ENCODE measurements at places on chromosomes 6 and 20.

GRCh38 chr6:109088995-109089394 lies 5.7 kb downstream of the SESN1 start:
- no peak for DNase-seq

DNA sequence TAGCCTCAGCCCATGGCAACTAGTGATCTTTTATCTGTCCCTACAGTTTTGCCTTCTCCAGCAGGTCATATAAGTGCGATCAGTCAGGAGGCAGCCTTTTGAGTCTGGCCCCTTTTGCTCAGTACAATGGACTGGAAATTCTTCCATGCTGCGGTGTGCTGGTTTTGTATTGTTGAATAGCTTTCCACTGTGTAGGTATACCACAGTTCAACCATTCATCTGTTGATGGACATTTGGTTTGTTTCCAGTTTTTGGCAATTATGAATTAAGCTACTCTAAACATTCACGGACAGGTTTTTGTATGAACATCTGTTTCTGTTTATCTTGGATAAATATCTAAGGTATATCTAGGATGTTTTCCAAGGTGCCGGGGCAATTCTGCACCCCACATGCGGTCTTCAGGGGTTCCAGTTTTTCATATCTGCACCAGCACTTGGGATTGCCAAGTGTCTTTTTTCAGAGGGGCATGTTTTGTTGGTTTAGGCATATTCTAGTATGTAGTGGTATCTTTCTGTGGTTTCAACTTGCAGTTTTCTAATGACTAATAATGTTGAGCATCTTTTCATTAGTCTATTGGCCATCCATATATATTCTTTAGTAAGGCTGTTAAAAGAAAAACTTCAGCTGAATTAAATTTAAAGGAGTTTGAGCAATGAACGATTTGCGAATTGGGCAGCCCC lies 141.0 kb downstream of the TFAP2C start:
- DNase-seq, result no peak

GRCh38 chr6:16649241-16649640 lies 112.0 kb downstream of the ATXN1 start:
- no peak for DNase-seq

DNA sequence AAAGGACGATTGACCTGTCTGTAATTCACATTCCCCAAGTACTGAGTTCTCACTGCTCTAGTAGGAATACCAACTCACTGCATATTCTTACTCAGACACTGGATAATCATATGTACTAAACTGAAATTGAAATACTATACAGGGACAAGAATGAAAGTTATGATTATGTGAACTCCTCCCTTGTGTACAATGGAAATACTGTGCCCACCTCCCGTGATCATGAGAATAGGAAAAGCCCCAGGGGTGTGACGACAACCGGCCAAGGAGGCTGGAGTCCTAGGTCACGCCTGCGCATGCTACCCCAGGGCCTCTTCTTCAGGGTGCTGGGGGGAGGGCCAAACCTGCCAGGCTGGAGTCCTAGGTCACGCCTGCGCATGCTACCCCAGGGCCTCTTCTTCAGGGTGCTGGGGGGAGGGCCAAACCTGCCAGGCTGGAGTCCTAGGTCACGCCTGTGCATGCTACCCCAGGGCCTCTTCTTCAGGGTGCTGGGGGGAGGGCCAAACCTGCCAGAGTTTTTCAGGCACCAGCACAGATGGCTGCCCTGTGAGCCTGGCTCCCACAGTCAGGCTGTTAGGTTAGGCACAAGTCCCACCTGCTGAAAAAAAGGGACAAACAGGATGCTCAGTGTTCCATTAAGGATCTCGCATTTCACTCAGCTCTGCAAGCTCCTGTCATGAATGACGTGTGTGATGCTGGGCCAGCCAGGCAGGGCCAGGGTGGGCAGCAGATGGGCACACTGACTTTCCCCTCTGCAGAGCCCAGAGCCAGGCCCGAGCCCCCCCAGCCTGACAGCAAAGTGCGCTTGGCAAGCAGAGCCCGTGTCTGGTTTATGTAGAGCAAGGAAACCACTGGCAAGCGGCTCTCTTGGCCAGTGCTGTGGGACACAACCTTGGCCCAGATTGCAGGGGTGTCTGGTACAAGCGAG lies 107.7 kb downstream of the FOXF2 start:
- DNase-seq, result no peak

DNA sequence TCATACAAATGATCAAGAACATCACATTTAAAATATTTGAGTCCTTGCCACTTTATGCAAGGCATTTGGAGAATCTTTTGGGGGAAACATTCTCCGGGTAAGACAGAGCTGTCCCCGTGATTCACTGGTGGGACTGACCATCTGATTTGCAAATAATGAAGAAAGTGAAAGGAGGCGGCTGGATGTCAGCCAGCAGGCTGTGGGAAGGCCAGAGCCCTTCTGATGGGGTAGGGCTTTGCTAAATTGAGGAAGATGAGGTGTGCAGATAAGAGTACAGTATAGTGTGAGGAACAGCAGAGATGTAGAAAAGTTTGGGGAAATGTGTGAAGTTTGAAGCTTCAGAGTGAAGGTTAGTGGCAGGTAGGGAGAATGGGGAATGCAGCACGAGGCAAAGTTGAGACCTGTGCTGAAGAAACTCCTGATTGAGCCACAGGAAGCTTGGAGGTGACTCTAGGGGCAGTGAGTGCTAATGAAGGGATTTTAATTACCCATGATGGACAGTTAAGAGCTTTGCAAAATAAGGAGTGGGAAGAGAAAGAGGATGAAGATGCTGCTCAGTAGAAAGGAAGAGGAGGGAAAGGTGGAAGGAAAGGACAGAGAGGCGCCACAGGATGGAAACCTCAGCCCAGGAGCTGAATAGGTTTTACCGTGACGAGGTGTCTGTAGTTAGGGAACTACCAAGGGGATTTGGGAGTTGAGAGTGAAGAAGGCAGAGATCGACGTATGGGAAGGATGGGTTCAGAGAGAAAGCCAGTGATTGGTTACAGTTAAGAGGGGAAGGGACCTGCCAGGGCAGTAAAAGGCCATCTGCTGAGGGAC lies 68.7 kb downstream of the SNX9 start:
- peak; percentile 46 for DNase-seq

DNA sequence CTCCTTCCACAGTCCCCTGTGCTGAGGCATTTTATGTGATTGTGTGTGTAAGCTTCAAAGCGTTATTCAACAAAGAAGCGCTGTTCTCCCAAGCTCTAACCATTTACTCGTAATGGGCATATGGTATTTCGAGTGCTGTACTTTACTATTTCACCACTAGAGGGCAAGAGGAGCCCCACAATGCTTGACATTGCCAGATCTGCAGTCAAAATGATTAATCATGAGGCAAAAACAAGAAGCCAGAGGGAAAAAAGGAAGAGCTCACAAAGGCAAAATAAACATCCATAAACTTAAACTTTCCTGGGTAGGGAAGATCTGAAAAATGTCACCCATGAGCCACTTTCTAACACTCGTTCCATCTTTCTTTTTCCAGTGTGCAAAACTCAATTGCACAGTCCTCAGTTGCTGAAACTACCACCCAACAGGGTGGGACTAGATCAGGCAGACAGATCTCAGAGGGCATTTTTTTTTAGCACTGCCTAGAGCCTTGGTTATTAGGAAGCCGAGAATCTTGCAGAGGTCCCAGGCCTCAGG lies 215.0 kb upstream of the PLCB4 start:
- peak; percentile 66 for DNase-seq

DNA sequence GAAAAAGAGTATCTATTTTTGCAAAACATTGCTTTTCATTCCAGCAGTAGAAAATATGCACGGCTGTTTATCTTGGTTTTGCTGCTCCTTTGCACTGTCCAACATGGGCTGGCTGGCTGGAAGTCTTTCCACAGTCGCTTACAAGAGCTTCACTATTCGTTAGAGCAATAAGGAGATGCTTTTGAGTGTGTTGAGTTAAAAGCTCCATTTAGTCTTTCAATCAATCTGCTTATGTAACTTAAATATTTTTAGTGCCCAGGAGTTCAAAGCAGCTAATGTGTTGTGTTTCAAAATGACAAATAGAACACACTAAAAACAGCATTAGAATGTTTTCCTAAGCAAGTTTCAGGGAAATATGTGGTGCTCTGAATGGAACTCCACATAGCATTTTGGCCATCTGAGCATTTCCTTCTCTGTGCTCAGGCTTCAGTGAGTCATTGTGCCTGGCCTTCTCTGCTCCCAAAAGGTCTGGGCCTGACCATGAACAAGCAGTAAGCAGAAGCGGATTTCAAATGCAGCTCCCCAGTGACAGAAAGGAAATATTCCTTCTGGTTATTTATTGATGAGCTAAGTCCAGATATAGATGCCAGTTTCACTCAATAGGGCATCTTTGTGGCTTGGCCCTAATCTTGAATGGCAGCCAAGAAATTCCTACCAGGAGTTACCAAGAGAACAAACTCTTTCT lies 580.3 kb downstream of the TENT5A start:
- no peak for DNase-seq

DNA sequence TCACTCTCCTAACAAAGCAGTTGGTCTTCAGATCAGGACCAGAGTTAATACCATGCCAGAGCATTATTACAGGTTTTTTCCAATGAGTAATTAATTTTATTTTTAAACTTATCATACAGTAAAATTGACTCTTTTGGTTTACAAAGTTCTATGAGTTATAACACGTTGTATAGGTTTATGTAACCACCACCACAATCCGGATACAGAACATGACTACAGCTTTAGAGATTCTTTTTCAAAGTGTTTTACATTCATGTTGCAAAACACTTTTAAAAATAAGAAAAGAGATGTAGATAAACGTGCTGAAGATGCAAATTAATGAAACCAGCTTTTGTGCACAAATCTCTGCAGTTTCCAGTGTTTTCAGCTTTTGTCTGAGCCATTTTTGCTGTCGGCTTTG lies 1.5 kb upstream of the TPBG start:
- no peak for DNase-seq

- DNase-seq, result no peak
Measured at GRCh38 chr6:12356431-12356830, 66.3 kb downstream of the EDN1 start.

GRCh38 chr6:33208091-33208967 lies at the start of gene RING1:
Gene RING1 (plus strand): TSS chr6:33208500. CDS start chr6:33208823, 323 bp downstream.
- DNase-seq, result peak; percentile 72

- DNase-seq, result peak; percentile 75
Measured at GRCh38 chr20:22684072-22684762, 99.8 kb upstream of the FOXA2 start.

GRCh38 chr6:121607721-121608120 lies 172.3 kb downstream of the GJA1 start:
- DNase-seq, result no peak

GRCh38 chr6:148658681-148659430 lies 88.0 kb upstream of the UST start:
- no peak for DNase-seq

DNA sequence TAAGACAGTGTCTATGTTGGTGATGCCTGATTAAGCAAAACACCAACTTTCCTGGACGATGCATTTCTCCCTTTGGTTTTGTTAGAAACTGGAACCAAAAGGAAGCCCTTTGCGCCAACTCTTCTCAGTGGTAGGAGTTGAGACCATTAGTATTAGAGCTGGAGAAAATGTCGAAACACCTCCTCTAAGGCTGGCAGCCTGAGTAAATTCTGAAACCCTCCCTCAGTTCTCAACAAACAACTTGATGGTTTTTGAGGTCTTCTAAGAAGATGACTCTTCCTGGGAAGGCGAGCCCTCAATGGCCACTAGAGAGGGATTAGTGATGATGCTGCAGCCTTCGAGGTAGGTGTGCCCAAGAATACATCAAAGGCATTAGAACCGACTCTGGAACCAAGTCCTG lies 78.4 kb upstream of the CCN6 start:
- DNase-seq, result no peak

DNA sequence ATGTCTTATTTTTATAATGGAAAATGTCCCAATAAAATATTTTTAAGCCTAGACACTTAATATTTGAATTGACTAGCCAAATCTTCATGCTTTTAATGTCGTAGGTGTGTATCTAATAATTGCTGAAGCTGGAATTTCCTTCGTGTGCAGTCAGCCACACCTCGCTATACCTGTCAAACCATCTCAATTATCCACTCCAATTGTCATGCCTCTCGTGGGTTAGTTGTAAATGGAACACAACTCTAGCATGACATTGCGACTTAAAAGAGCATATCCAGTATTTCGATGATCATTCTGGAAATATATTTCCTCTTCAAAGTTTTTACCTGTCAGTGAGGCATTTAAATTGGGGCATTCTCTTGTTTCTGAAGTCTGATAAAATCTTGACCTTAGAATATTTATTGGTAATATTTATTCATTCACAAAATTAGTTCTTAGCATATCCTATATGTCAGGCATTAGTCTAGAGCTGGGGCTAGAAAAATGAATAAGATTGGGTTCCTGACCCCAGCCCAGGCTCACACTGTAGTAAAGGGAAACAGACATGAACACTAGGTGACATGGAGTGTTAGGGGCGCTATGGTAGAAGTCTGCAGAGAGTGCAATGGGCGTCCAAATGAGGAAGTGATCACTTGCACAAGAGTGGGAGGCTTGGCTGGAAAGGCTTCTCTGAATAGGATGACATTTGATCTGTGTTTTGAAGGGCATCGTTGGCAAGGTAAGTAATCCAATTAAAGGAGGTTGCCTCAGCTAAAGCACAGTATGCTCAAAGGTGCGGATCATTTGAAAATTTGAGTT lies 11.0 kb upstream of the CFAP206 start:
- DNase-seq, result peak; percentile 83

DNA sequence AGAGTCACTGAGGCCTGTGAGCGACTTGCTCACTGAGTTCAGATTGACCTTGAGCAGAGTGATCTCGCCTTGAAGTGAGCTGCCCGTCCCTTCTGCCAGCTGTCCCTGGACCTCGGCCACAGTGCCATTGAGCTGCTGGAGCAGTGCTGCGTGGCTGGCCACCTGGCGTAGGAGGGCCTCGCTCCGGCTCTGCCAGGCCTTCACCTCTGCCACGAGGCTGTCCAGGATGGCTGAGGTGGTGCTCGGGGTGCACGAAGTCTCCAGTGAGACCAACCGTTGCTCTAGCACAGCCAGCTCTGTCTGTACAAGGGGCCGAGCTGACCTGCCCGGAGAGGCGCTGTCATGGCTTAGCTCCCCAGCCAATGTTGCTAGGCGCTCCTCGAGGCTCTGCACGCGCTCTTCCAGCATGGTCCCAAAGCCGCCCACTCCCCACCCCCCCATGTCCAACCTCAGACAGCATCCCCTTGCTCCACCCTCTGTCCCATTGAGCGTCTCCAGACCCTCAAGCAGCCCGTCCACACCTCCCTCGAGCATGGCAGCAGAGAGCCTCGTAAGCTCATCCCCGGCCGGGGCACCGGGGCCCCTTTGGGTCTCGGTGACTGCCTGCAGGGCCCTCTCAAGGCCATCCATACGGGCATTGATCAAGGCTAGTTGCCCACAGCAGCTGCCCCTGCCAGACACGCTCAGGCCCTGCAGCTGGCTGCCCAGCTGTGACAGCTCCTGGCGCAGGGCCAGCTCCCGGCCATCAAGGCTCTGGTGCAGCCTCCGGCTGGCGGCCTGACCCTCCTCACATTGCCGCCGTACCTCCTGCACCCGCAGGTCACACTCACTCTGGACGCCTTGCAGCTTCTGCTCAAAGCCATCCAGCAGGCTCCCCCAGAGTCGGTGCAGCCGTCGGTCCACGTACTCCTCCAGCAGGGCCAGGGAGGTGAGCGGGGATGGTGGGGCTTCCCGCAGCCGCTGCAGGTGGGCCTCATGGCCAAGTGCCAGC lies 4.6 kb downstream of the EMILIN3 start:
- no peak for DNase-seq

Measured in KBM-7 (cell line).